Stimulated activated CD8-positive, alpha-beta memory T cell treated with anti-CD3 and anti-CD28 coated beads, Interleukin-4, amount 100 ng/mL, for 4 hours (primary cell): ENCODE measurements at places on chromosomes 3 and 15.

DNA sequence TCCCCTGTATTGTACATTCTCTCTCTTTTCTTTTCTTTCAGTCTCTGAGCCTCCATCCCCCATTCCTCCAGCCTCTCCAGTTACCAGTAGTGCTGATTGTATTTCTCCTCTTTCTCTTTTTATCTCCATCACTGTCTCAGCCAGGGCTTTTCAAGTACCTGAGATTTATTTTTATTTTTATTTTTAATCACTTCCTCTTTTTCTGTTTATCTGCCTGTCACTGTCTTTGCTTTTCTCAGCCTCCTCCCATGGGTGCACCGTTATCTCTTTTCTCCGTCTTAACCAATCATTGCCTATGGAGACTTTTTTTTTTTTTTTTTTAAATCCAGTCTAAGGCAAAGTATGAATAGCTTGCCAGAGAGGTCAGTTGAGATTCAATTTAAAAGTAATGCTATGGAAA, 359.3 kb downstream of the GAP43 start:
- DNase-seq, result no peak

GRCh38 chr3:42051384-42052131, 39.6 kb upstream of the TRAK1 start:
- DNase-seq, result no peak

GRCh38 chr3:195240171-195240701, 30.7 kb downstream of the XXYLT1 start:
- DNase-seq, result no peak

GRCh38 chr3:106485217-106485616, 616.4 kb upstream of the CBLB start:
- no peak for DNase-seq
